ENCODE measurements at places on chromosomes 1 and 21.

GRCh38 chr1:218030846-218031245 lies 254.2 kb upstream of the RRP15 start:
- no peak for DNase-seq

GRCh38 chr21:44333509-44334328 lies 5.5 kb downstream of the CFAP410 start:
- DNase-seq = no peak

DNA sequence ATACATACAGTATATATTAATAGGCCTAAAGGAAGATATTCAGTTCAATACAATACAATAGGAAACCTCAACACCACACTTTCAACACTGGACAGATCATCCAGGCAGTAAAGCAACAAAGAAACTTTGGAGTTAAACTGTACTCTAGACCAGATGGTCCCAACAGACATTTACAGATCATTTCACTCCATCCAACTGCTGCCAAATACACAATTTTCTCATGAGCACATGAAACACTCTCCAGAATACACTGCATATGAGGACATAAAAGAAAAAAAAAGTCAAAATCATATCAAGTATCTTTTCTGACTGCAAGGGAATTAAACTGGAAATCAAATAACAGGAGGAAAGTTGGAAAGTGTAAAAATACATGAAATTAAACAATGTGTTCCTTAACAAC lies 607.5 kb upstream of the BRINP3 start:
- no peak for DNase-seq

- no peak for DNase-seq
Observed at GRCh38 chr1:211068976-211069375, 65.0 kb downstream of the KCNH1 start.

GRCh38 chr1:5632224-5632623 lies 360.0 kb downstream of the NPHP4 start:
- no peak for DNase-seq

DNA sequence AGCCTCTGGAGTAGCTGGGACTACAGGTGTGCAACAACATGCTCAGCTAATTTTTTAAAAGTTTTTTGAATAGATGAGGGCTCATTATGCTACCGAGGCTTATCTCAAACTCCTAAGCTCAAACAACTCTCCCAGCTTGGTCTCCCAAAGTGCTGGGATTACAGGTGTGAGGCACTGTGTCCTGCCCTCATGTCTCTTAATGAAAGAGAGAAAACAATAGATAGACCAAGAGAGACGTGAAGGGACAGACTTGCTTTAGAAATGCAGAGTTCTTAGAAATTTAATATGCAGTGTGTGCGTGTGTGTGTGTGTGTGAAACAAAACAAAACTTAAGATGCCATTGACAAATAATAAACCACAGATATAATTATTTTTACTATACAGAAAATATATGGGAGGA lies 105.2 kb downstream of the ST3GAL3 start:
- no peak for DNase-seq

DNA sequence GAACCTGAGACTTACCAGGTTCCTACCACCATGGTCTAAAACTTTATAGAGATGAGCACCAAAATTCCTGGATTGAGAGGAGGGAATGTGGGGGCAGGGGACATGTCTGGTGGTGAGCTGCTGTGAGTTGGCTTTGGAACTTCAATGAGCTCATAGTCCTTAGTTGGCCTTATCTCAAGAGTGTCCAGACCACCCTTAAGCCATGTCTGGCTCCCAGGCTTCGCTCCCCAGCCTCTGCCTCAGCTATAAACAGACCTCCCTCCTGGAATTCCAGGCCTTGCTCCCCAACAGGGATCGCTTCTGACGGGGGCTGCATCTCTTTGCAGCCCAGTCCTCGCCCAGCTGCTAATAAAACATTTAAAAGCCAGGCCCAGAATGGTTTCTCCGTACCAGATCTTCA lies 19.5 kb downstream of the ATF3 start:
- no peak for DNase-seq

GRCh38 chr1:232923739-232924386 lies 26.5 kb upstream of the NTPCR start:
- DNase-seq = no peak

Data from globus pallidus (tissue), 1 donor.